ENCODE measurements at places on chromosomes 13 and 19.

GRCh38 chr19:50383001-50383851 is 921 bp upstream of the POLD1 start:
- no peak for DNase-seq

GRCh38 chr13:23512762-23513395 is 57.3 kb upstream of the TNFRSF19 start:
- DNase-seq = no peak

DNA sequence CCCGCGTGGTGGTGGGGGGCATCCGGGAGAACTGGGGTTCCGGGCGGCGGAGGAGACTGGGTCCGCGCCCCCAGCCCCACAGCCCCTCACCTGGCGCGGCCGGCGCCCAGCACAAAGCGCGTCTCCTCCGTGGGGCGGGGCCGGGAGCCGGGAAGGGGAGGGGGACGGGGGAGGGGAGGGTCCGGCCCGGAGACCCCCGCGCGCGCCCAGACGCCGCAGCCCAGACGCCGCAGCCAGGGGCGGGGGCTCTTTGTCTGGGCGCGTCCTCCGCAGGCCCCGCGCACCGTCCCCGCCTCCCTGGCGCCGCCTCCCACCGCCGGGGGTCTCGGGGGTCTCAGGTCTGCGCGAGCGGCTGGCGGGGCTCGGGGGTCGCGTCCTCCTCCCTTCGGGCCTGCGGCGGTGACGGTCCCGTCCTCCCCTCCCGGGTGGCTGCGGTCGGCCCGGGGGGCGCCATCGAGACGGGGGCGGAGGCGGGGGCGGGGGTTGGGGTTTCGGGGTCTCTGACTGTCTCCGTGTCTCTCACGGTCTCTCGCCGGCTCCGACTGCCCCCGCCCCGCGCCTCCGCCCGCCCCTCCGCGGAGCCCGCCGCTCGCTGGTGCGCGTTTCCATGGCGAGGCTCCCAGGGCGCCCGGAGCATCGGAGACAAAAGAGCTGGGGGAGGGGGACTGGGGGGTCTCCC is at the start of gene PLPPR3:
TSS of gene PLPPR3 (minus strand) at position 131 of the 679 bp plus-strand sequence. CDS start 396 bp downstream, outside the sequence.
- no peak for DNase-seq

- DNase-seq = no peak
These were observed 897 bp upstream of the DMKN start for GRCh38 chr19:35514282-35514809.
